ENCODE measurements at places on chromosomes 2 and 18. TPM values are rescaled to one million over a fixed set of nuclear protein-coding genes. Genes with fewer than 3 reads are reported as not detected.

DNA sequence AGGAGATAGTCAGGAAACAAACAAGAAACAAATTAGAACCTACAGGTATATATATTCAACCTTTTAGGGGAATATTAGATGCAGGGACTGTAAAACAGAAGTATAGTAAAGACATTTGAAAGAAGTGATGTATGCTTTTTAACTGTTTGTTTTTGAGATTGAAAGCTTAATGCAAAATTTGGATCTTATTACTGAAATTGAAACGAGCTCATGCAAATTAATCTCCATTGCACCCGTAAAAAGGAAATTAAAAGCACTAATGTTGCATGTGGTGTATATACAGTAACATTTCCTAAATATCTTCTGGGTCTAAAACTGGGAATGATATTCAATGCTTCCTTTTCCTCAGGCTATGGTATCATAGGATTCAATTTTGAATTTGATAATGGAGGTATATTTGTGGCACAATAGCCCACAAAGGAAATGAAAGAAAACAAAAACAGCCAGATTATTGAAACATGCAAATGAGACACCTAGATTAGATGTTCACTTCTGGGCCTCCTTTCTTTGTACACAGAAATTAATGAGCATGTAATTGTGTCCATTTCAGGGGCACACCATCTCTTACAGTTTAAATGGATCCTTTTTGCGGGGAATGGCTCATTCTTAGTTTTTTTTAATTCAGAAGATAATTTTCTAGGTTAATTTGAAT is 1.6 kb upstream of the ELOA2 start:
- H3K27ac ChIP-seq, result no peak overlapping the region
- no peak for DNase-seq
- no peaks in the 10 kb centered on the region for H3K4me1 ChIP-seq

Gene SERPINB11
- total RNA-seq, result not detected

- H3K27ac ChIP-seq, result no peak overlapping the region
- H3K4me1 ChIP-seq, result no peaks in the 10 kb centered on the region
- H3K36me3 ChIP-seq, result no peaks in the 10 kb centered on the region
- no peak for DNase-seq
Measured at GRCh38 chr2:113850687-113851086, 39.2 kb upstream of the ACTR3 start.

DNA sequence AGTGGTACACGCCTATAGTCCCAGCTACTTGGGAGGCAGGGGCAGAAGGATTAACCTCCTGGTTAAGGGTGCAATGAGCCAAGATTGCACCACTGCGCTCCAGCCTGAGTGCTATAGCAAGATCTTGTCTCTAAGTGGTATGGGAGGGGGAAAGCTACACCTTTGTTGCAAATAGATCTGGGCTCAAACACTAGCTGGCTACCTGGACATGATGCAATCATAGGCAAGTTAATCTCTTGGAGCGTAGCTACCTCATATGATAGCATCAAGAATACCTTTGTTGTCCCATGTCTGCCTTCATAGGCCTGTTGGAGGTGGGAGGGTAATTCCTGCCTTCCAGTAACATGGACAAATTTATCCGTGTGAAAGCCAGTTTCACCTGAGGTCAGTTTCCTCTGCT is 15.7 kb downstream of the KLHL29 start:
- no peak overlapping the region for H3K27ac ChIP-seq
- no peaks in the 10 kb centered on the region for H3K36me3 ChIP-seq
- no peak for DNase-seq
- H3K4me3 ChIP-seq, result no peak overlapping the region
- H3K4me1 ChIP-seq, result no peaks in the 10 kb centered on the region
- no peaks in the 10 kb centered on the region for H3K27me3 ChIP-seq

Gene LRP1B
- total RNA-seq, result 0.19 TPM

Gene KCNG2
- not detected for total RNA-seq

GRCh38 chr2:207892716-207893402 is 123.2 kb upstream of the FZD5 start:
- no peak overlapping the region for H3K4me3 ChIP-seq
- no peaks in the 10 kb centered on the region for H3K36me3 ChIP-seq
- H3K27ac ChIP-seq, result no peak overlapping the region
- DNase-seq, result no peak
- peaks cover 8% of the 10 kb centered on the region for H3K4me1 ChIP-seq

GRCh38 chr2:84373866-84374265 is 85.2 kb downstream of the SUCLG1 start:
- H3K4me1 ChIP-seq, result no peaks in the 10 kb centered on the region
- H3K4me3 ChIP-seq, result no peak overlapping the region
- no peaks in the 10 kb centered on the region for H3K36me3 ChIP-seq

Gene TIGD1
- 3.0 TPM for total RNA-seq
